Left lobe of liver (tissue), 2 donors: ENCODE measurements at places on chromosomes 16 and 17.

DNA sequence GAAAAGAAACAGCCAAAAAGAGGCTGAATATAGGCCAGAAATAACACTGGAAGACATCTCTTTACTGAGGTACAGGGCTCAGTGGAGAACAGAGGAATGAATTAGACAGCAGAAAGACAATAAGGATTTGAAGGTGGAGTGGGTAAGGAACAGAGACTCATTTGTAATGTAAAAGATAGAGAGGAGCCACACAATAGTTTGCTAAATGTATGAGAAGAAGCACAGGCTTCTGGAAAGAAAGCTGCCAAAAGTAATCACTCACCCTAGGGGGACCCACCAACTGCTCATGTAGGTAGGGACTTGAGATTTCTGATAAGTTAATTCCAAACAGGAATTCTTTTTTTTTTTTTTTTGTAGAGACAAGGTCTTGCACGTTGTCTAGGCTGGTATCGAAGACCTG is 186.8 kb downstream of the AATF start:
- no peak for DNase-seq

GRCh38 chr16:14398014-14398717 is 231.9 kb downstream of the PARN start:
- no peak for DNase-seq

DNA sequence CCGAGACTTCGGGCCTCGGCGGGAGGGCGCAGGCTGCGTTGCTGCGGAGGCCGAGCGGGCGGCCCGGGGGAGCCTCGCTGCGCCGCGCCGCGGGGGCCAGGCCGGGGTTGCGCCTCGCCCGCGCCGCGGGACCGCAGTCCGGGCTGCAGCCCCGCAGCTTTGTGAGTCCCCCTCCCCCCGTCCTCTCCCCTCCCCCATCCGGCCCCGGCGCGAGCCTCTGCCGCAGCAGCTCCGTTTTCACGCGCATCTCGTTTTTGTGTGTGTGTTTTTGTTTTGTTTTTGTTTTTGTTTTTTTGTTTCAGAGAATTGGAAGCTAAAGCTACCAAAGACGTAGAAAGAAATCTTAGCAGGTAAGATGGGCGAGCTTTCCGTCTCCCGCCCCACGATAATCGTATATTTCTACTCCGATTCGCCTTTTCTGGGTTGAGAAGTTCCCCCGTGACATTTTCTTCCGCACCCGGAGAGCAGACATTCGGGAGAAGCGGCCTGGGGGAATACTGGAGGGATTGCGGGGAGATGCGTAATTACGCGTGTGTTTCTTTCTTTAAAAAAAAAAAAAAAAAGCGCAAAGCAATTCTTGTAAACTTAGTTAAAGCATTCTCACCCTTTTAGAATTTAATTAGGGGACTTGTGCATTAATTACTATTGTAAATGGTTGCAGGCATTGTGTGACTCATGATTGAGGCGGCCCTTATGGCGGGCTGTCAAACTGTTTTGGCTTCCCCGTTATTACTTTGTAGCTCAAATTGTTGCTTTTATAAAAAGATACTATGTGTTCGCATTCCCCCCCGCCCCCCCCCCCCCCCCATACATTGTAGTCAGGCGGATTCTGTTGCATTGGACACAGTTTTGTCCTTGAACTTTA is 732 bp downstream of the TNRC6A start:
- no peak for DNase-seq

- DNase-seq: no peak
Observed at GRCh38 chr17:81428121-81428515, 32.9 kb downstream of the BAHCC1 start.
